ENCODE measurements at places on chromosomes 4 and X. TPM values are rescaled to one million over a fixed set of nuclear protein-coding genes. Genes with fewer than 3 reads are reported as not detected.

GRCh38 chr4:126568652-126569570 lies 1063.8 kb upstream of the INTU start:
- no peak for DNase-seq

- DNase-seq = no peak
Observed at GRCh38 chr4:186264660-186265059, 1.3 kb upstream of the F11 start.

DNA sequence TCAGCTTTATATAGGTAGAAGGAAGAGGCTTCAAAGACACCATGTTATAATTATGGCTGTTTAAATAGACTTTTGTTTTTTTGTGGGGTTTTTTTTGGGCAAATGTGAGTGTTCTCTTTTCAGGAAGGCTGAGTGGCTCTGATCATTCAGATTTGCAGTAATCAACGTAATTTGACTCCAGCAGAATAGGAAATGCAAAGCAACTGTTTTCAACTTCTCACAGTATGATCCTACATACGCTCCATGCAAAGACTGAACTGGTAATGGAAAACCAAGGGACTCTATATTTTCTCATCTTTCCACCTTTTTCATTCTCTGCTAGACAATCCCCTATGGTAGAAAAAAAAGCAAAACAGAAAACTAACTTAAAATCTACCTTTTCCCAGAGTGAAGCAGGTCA lies 10.8 kb downstream of the ADH1B start:
- no peak for DNase-seq

RPA4 gene
- total RNA-seq = 1.6 TPM

- DNase-seq = no peak
Observed at GRCh38 chr4:76800902-76801301, 97.0 kb downstream of the SOWAHB start.

- DNase-seq = no peak
Observed at GRCh38 chr4:98284640-98285046, 23.5 kb downstream of the RAP1GDS1 start.

- DNase-seq = no peak
Observed at GRCh38 chr4:170623899-170624298, 534.1 kb upstream of the AADAT start.

DNA sequence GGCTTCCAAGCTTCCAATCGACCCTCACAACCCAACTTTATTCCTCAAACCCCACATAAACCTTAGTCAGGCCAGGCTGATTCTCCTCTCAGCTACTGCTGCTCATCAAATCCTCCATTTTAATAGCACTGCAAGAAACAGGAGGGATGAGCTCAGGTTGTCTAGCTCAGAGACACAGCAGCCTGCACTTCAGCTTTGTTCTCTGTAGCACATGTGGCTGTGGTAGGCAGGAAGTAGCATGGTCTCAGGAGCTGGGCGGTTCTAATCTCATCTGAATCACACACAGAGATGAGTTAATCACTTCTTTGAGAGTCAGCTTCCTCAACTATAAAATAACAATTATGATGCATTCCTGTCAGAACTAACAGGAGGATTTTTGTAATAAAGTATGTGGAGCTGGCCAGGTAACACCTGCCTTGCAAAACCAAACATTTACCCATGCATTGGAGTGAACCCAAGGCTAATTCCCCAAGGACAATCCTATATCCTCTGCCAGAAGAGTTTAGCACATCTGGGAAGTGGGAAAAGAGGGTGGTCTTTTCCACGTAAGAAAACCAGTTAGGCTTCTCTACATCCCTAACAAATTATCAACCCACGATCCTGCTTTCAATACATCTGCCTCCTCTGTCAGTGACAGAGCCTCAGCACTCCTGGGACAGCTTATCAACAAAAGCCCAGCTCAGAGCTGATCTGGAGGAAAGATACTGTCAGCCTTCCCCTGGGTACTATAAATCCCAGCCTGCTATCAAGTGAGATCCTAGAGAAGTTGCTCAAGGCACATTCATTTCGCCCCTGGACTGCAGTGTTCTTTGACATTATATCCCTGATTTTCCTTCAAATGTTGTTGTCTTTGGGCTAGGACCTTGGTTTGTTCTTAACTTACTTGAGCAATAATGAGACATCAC lies 32.8 kb downstream of the ELOVL6 start:
- DNase-seq = no peak

GRCh38 chr4:6728320-6729029 lies 12.5 kb downstream of the BLOC1S4 start:
- DNase-seq = no peak

GABRB1 gene
- total RNA-seq = 1.6 TPM

DNA sequence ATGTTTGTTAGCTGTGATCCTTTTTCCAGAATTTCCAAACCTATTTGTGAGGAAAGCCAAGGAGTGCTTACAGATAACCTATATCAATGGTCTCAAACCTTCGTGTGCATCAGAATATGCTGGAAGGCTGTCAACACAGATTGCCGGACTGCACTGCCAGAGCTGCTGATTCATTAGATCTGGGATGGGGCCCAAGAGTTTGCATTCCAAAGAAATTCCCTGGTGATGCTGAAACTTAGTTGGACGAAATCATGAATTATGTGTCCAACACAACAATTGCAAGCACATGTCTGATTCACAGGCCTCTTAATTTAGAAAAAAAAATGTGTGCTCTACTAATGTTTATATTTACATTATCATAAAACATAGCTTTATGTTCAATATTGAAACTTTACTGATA lies 544.0 kb upstream of the AMOT start:
- no peak for DNase-seq

ADGRG2 gene
- 0.81 TPM for total RNA-seq

KIF4A gene
- 18.0 TPM for total RNA-seq

- no peak for DNase-seq
Observed at GRCh38 chr4:164591666-164592065, 162.3 kb upstream of the SMIM31 start.

GRCh38 chr4:10069075-10069642 lies 47.4 kb downstream of the WDR1 start:
- no peak for DNase-seq

CXorf65 gene
- total RNA-seq = not detected

MUC7 gene
- total RNA-seq = not detected

GRCh38 chr4:45989775-45990174 lies 134.1 kb downstream of the GABRG1 start:
- no peak for DNase-seq

GRCh38 chr4:30386266-30386895 lies 333.8 kb upstream of the PCDH7 start:
- no peak for DNase-seq

GRCh38 chrX:9526965-9527364 lies 62.1 kb downstream of the TBL1X start:
- DNase-seq = no peak

CSAG1 gene
- not detected for total RNA-seq

- DNase-seq = no peak
Observed at GRCh38 chr4:163195247-163195765, 28.6 kb upstream of the NAF1 start.

ABCG2 gene
- total RNA-seq = 2.3 TPM

GRCh38 chr4:87698394-87698793 lies 48.3 kb downstream of the DMP1 start:
- DNase-seq = no peak

HSD17B13 gene
- total RNA-seq = 0.31 TPM

DNA sequence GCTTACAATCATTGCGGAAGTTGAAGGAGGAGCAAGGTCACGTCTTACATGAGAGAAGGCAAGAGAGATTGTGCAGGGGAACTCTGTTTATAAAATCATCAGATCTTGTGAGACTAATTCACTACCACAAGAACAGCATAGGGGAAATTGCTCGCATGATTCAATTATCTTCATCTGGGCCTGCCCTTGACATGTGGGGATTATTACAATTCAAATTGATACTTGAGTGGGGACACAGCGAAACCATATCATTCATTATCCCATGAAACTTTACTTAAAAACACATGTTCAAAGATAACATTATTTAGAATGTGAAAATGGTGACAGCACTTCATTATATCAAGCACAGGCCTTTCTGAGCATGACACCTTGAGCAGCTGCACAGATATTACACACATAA lies 1087.8 kb downstream of the C4orf33 start:
- DNase-seq = no peak

DNA sequence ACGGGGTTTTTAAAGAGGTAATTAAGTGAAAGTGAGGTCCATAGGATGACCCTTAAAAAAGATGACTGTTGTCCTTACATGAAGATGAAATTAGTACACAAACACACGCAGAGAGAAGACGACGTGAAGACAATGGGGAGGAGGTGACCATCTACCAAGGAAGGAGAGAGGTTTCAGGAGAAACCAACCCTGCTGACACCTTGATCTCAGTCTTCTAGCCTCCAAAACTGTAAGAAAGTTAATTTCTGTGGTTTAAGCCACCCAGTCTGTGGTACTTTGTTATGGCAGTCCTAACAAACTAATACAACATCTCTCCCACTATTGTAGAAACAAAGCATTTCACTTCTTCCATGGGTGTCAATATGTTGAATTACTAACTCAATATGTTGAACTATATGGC lies 139.6 kb upstream of the ATOH1 start:
- DNase-seq = no peak

DNA sequence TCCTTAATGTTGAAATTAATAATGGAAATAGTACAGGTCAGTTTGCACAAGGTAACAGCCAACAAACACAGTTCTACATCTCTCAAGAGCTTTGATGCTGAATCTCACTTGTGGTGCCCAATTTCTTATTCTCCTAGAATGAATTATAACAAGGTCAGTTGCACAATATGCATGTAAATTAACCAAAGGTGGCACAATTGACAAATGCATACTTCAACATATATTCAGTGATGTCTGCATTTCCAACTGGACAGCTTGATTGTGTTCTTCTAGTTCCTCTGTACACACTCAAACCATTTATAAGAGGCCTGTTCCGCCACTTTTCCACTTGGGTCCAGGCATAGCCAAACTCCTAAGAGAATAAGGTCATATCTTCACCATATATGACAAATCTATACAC lies 210.3 kb upstream of the EPHA5 start:
- no peak for DNase-seq
